Left hindlimb (tissue), 1 donor: ENCODE measurements at places on chromosomes 12 and 14.
A peak's percentile ranks its signal among the peaks of the same experiment; 100 is the strongest.

DNA sequence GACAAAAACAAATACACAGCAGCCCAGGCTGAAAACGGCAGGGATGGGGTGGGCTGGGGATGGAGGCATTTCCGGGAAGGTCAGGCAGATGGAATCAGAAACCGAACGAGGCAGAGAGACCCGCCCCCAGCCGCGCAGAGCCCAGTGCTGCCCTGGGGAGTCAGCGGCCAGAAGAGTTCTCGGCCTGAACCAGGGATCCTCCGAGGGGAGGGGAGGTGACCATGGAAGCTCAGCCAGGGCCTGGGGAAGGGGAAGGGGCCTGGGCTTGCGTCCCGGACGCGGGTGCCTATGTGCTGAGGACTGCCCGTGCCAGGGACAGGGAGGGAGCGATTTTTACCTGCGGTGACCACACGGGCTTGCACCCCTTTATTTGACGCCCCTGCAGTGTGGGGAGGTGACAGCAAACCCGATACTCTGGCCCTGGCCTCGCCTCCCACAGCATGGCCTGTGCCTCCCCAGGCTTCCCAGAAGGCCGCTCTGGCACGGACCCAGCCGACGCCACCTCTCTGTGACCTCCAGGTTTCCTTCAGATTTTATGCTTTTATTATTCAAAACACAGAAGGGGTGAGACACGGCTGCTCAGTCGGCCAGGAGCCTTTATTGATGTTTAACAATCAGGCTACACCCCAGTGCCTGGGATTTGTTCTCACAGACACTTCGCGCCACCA lies 7.7 kb downstream of the LRCOL1 start:
- DNase-seq, result peak; percentile 71

GRCh38 chr12:108257610-108258106 lies 81.5 kb downstream of the CMKLR1 start:
- DNase-seq, result no peak

DNA sequence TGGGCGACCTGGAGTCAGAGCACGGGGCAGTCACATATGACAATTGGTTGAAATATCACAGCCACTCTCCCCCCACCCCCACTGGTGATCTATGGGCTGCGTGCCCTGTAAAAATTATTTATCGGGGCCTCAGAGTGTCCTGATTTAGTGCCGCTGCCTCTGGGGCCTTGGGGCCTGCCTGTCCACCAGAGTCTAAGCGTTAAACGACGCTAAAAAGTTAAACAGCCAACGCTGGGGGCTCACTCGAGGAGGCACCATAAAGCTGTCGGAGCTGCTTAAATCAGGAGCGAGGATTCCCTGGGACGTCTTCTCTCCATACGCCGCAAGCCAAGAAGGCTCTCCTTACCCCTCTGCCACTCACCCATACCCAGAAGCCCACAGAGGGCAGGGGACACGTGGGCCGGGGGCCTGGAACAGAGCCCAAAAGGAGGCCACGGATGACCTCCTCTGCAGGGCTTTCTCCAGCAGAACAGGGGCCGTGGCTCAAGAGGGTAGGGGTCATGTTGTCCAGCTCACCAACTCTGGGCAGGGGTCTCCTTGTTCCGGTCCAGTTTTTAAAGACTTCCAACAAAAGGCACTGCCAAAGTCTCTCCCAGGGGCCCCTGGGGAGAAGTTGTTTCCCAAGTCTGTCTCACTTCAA lies 42.2 kb downstream of the SMUG1 start:
- DNase-seq, result no peak

GRCh38 chr14:68109132-68109900 lies 289.7 kb downstream of the RAD51B start:
- no peak for DNase-seq

DNA sequence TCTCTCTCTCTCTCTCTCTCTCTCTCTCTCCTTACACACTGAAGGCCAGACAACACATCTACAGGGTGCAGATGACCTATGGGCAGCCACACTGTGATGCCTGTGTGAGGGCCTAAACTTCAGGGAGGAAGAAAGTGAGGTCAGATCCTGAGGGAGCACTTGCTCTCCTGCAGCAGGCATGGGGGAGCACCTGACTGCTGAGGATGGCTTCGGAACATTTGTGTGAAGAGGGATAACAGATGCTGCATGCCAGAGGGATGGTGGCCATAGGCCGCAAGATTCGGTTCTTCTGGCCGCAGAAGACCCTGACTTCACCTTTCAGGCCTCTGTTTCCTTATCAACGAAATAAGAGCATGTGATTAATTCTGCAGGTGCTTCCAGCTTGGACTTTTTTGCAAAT lies 11.7 kb upstream of the SERPINA11 start:
- DNase-seq, result no peak
